ENCODE measurements at places on chromosomes 2 and 18.
A peak's percentile ranks its signal among the peaks of the same experiment; 100 is the strongest.

GRCh38 chr2:12001621-12002020 is 255.2 kb downstream of the LPIN1 start:
- no peak for DNase-seq

DNA sequence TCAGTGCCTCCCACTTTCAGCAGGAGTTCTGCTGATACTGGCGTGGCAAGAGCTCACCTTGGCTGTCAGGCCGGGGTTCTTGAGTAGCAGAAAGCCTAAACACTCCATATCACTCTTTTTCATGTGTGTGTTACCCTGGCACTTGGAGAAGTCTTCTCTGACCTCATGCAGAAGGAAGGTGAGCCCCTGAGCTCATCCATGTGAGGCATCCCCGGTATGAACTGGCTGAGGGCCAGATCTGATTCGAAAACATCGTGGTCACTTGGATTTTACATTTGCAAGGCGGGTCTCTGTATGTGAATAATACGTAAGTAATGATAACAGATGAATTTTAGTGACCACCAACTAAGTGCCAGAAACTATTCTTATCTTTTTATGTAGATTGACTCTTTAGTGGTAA is 93.6 kb downstream of the RAPGEF4 start:
- no peak for DNase-seq

GRCh38 chr2:110931648-110932047 is 189.1 kb upstream of the BCL2L11 start:
- DNase-seq, result no peak

GRCh38 chr2:165443511-165443910 is 26.0 kb upstream of the CSRNP3 start:
- DNase-seq, result no peak

DNA sequence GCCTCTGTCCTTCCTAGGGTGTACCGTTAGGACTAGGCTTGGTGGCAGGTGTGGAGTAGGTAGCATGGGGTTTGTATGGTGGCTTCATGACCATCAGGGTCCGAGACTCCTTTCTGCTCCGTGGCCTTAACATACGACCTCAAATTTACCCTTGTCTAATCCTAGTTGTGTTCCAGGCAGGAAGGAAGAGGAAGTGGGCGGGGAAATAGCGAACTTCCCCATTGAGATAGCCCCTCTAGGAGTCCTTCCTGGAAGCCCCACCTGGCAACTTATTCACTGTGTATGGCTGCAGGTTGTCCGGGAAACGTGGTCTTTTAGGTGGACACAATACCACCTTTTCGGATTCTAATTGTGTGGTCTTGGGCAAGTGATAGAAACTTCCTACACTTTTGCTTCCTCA is 9.3 kb downstream of the CD8A start:
- no peak for DNase-seq

DNA sequence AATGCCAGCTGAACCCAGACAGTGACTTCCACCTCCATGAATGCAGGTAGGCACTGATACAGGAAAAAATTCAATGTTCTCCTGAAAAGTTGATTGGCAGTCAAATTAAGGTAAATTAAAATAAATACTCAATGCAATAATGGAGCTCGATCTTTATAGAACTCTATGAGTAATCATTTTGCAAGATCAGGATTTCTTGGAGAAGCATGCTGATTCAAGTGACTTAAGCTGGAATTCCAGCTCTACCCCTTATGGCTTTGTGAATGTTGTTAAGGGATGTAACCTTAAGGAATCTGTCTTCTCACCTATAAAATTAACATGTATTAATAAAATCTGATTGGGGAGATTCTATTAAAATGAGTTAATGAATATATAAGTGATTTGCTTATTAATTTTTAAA is 145.1 kb downstream of the QPCT start:
- no peak for DNase-seq

DNA sequence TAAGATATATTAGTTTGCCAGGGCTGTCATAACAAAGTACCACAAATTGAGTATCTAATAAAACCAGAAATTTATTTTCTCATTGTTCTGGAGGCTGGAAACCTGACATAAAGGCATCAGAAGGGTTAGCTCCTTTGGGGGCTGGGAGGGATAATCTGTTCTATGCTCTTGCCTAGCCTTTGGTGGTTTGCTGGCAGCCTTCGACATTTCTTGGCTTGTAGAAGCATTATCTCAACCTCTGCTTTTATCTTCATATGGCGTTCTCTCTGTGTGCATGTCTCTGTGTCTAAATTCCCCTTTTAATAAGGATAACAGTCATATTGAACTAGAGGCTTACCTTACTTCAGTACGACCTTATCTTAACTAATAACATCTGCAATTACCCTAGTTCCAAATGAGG is 22.8 kb upstream of the NT5C1B start:
- DNase-seq, result no peak

- DNase-seq, result no peak
Measured at GRCh38 chr18:46184727-46185126, 80.5 kb downstream of the HAUS1 start.

DNA sequence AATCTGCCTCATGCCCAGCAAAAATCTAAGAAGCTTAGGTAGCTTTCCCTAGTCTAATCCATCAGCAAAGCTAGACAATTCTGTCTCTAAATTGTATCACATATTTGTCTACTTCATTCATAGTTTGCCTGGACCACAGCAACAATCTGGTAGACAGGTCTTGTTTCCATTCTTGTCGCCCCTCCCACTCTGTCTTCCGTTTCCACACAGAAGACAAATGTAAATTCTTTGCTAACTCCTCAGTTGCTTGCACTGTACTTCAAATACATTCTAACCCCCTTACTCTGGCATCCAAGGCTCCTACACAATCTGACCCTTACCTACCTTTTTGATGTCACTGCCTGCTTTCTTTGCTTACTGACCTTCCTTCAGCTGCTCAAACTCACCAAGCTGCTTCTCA is 40.1 kb downstream of the THUMPD2 start:
- no peak for DNase-seq

GRCh38 chr2:85723707-85724360 is 29.7 kb downstream of the GNLY start:
- no peak for DNase-seq

- DNase-seq, result no peak
Measured at GRCh38 chr2:191252699-191253098, 7.5 kb downstream of the MYO1B start.

DNA sequence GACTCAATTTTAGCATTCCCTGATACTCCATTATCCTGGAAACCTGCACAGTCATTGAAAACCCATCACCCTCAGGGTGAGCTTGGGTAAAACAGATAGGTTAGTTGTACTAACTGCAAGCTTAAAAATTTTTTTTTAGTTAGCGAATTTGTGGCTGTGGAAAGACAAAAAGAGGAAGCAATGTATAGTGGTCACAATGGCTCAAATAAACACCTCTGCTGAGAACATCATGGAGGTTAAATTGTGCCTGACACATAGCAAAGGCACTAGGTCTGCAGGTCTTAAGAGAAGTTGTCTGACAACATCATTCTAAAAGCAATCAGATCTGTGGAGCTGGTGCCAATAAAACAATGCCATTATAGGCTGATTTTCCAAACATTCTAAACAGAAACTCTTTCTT is 84.4 kb upstream of the CAVIN2 start:
- DNase-seq, result no peak

DNA sequence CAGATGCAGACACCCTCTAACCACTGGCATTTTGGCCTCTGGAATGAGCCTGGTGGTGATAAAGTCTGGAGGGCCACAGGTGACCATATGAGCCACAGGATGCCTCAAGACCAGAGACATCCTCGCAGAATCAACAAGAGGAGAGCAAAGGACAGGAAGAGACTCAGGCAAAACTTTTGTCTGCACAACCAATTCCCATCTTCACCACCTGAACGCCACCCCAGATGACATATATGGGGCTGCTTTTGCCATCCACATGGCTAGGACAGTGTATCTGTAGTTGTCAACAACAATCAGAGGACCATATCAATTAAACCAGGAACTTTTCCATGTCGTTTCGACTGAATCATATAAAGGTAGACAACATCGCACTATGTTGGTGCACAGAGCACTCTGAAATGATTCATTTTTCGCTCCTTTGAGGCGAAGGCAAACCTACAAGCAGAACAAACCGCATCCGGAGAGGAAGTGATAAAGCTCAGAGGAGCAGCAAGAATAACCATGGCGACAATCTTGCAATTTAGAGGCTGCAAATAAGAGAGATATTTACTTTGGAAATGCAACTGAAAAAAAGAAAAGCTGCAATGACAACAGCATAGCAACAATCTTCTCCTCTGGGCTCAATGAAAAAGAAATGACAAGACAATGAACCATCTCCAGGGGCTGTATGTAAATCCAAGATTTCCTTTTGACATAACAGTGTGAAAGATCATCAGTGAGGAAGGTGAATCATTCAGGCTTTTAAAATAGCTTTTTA is 204.5 kb downstream of the ARL4C start:
- peak; percentile 80 for DNase-seq

- no peak for DNase-seq
Measured at GRCh38 chr18:58144671-58145285, 100.8 kb downstream of the NEDD4L start.

- no peak for DNase-seq
Measured at GRCh38 chr2:239249048-239249447, 151.8 kb downstream of the HDAC4 start.

- no peak for DNase-seq
Measured at GRCh38 chr18:75582406-75582821, 154.9 kb upstream of the SMIM21 start.

DNA sequence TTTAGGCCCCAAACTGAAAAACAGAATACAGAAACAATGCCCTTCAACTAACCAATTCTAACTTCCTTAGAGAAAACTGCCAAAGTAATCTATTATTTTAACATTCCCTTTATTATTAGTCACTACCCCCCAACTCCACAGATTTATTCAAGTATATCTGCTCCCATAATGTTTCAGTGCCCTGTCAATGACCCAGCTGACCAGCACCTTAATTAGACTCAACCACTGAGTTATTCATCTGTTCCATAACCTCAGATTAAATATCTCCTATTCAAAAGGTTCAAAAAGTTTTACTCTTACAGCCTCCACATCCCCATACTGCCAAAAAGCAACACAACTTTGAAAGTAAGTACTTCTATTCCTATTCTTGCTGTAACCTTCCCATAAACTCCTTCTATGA is 202.4 kb downstream of the EXOC6B start:
- no peak for DNase-seq

GRCh38 chr18:7945882-7946281 is 378.8 kb downstream of the PTPRM start:
- DNase-seq, result no peak

DNA sequence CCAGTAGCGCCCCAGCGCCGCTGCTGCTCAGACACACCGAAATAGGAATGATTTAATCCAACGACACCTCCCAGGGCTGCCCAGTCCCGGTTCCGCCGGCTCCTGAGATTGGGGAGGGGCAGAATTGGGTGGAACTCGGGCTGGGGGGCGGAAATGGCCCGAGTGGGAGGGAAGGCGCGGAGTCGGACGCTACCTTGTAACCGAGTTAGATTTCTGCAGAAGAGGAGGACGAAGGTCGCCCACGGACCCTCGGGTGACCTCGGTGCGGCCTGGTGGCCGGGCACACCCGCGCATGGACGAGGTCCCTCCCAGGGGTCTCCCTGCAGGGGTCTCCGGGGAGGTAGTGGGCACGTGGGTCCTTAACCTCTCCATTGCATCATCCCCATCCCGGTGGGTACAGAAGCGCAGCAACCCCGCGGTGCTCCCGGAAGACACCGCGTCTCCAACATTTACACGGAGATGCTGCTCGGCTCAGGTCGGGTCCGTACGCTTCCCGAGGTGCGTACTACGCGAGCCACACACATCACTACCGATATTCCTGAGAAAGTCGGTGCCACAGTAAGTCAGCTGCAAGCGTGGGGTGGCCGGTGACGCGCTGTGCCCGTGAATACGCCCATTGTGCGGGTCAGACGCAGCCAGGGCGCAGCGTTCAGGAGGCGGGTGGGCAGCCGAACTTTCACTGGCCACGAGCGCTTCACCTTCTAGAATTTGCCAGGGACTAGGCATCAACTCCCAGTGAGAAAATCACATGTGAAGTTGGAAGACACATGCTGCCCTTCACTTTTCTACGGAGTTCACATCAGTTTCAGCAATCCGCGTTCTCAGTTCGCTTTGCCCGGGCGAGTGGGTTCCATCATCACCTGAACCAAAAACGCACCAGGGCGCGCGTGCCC is 3.0 kb downstream of the ZNF516 start:
- DNase-seq, result peak; percentile 59

DNA sequence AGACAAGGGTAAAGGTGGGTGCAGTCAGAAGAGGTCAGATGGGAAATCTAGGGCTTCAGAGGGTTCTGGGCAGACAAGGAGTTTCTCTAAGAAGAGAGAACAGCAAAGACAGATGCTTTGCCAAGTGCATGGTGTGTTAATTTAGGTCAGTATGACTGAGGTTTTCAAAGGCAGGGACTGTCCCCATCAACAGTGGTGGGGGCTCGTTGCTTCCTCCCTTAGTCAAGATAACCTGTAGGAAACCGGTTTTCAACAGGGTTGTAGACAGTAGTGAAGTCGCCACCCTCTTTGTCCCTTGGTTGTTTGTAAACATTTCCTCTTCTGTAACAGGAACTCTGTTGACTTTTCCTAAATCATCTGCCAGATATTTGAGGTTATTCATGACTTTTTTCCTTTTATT is 11.6 kb downstream of the RAB12 start:
- DNase-seq, result no peak

DNA sequence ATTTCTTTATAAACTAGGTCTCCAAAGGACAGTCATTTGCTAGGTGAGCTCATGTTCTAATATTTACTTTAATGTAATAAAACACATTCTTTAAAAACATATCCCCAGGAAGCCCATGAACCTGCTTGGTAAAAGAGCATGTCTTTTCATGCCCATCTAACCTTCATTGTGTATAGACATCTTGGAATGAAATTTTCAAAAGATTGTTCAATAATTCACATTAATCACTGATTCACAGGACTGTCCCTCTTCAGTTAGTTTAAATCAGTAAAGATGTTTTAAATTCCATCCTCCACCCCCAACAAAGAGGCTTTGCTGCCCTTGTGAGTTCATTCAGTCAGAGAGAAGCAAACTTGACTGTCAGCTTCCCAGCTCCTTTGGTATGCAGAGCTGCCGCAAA is 633.4 kb upstream of the CELF4 start:
- DNase-seq, result no peak

GRCh38 chr18:24928301-24928878 is 423.6 kb downstream of the ZNF521 start:
- DNase-seq, result peak; percentile 58

- DNase-seq, result no peak
Measured at GRCh38 chr2:77640924-77641323, 118.7 kb upstream of the LRRTM4 start.

GRCh38 chr2:158996378-158996993 is 28.0 kb downstream of the TANC1 start:
- peak; percentile 22 for DNase-seq

GRCh38 chr2:1514391-1515072 is 101.3 kb downstream of the TPO start:
- no peak for DNase-seq

GRCh38 chr18:3427944-3428343 is 22.0 kb upstream of the TGIF1 start:
- DNase-seq, result no peak

- no peak for DNase-seq
Measured at GRCh38 chr2:203327582-203327900, 653 bp upstream of the ABI2 start.

DNA sequence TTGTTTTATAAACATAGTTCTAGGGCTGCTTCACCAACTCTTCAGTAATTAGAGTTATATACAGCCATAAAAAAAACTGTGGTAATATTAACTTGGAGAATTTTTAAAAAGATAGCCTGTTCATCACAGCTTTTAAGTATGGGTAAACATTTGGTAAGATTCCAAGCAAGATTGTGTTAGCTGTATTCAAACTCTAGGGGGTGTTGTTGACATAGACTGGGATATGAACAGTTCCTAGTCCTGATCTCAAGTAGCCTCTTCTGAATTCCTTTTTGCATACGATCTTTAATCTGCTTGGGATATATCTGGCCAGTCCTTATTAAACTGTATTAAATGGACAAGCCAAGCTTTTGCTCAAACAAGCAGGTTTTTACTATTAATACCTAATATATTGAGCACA is 13.4 kb downstream of the NOP58 start:
- DNase-seq, result peak; percentile 52
